Nephron progenitor cell (in vitro differentiated cells): ENCODE measurements at places on chromosomes 4 and X.

DNA sequence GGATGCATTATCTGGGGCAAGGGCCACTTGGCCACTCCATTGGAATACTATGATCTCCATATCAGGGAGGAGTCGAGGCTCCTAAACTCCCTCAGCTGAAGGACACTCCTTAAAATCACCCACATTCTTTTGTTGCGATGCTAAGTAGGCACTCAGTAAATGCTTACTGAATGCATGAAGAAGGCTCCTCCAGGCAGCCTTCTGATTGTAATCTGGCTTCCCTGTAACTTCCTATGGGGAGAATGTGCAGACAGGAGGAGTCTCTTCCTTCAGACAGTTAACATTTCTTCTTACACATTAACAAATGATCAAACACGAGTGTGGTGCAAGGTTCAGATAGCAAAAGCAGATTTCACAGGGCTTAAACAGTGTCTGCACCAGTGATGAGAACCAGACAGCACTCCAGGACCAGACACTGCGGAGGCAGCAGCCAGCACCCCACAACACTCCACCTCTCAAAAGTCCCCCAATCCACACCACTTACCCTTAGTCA, 21.4 kb upstream of the USO1 start:
- DNase-seq, result no peak
- H3K4me1 ChIP-seq, result peaks cover 6% of the 10 kb centered on the region
- no peaks in the 10 kb centered on the region for H3K27me3 ChIP-seq

DNA sequence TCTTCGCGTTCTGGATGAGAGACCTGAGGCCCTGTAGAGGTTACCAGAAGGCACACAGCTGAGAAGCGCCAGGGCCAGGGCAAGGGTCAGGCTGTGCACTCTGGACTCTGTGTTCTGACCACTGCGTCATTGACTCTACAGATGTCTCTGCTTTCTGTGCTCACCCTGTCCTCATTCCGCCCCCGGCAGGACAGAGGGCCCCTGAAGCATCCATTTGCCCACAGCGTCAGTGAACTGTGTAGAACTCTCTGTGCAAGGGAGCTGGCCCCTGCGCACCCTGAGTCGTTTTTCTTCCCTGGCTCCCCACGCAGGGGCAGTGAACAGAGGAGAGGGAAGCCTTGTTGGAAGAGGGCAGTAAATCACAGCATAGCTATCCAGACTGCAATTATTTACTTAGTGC, 6.1 kb upstream of the WAS start:
- H3K36me3 ChIP-seq, result no peaks in the 10 kb centered on the region
- peaks cover 32% of the 10 kb centered on the region for H3K4me1 ChIP-seq
- peaks cover 15% of the 10 kb centered on the region for H3K27me3 ChIP-seq
- H3K27ac ChIP-seq, result peak overlapping the region; percentile 98
- DNase-seq, result peak; percentile 47

DNA sequence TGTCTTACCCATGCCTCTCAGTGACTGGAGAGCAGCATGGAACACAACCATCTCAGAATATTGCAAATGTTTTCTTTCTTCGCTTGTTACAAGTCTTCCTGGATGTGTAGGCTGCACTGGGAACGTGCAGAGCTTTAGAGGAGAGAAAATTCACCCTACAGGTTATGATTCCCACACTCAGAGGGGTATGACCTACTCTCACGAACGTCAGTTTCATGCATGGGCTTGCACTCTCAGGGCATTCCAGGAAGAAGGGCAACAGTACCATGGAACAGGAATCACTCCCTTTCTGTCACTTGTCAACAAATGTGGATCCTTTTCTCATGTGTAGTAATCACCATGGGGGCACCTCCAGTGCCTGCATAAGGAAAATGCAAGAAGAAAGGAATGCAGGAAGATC, 75.8 kb downstream of the NBDY start:
- no peak overlapping the region for H3K27ac ChIP-seq
- peaks cover 3% of the 10 kb centered on the region for H3K27me3 ChIP-seq
- DNase-seq, result no peak
- peaks cover 43% of the 10 kb centered on the region for H3K36me3 ChIP-seq
- H3K4me3 ChIP-seq, result no peak overlapping the region

DNA sequence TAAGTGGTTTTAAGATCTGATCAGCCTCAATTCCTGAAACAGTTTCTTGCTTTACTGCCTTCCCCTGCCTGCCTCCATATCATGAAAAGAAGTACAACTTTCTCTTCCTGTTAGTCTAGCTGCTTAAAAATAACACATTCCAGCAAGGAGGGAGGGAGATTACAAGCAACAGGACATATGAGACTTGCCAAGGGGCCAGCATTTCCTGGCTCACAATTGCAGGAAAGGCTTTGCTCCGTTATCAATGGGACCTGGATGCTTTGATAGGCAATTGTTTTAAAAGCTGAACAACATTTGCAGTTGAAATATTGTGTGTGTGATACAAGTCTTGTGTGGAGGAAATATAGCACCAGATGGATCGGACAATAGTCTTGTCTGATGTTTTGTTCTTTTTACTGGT, 425.0 kb downstream of the FAT4 start:
- H3K27ac ChIP-seq, result peak overlapping the region; percentile 96
- H3K4me1 ChIP-seq, result peaks cover 30% of the 10 kb centered on the region
- no peak overlapping the region for H3K4me3 ChIP-seq
- no peaks in the 10 kb centered on the region for H3K27me3 ChIP-seq
- H3K36me3 ChIP-seq, result peaks cover 5% of the 10 kb centered on the region

DNA sequence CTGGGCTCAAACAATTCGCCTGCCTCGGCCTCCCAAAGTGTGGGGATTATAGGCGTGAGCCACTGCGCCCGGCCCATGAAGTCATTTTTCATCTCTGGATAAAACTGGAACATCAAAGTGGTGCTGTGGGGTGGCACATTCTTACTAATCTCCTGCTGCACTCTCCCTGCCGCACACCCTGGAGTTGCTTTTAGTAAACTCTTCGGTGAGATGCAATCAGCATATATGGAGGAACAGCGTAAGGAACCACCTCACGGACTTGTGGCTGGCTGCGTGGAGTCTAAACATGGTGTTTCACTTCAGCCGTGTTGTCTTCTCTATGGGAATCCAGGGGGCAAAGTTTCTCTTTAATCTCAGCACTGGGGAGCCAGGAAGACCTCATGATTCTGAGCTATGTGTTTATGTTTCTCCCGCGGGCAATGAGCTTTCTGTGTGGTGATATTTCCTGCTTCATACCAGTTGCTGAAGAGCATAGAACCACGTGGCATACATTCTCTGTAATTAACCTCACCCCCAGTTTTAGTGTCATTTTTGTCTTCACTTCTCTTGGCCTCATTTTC, 2.1 kb upstream of the RHOH start:
- H3K36me3 ChIP-seq, result no peaks in the 10 kb centered on the region
- peak overlapping the region; percentile 86 for H3K27ac ChIP-seq
- no peak for DNase-seq
- H3K4me1 ChIP-seq, result peaks cover 89% of the 10 kb centered on the region
- peaks cover 5% of the 10 kb centered on the region for H3K27me3 ChIP-seq

DNA sequence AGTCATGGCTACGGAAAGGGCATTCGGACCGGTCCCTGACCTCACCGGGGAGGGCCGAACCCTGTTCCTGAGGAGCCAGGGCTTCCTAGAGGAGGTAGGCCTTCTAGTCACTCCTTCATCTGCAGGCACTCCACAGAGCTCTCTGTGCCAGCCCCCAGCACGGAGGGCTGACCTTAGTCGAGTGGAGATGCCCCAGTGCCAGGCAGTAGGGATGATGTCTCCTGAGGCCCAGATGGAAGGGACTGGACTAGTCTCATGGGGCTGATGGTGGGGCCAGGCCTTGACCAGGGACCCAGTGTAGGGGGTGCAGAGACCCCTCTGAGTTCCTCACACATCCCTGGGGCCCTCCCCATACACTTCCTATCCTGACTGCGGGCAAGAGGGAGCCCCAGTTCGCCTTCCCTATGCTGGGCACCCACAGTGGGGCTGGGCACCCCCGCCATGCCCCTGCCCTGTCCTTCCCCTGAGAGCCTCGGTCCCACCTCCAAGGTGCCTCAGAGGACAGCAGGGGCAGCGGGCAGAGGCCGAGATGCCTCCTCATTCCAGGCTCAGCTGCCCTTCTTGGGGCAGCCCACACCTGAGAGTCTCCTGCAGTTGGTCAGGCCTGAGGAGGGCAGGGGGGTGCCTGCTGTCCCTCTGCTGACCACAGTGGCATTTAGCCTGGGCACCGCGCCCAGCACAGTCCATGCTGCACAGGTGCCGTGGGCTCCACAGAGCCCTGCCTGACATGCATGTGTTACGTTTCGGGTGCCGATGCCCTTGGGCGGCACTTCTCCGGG, 1.4 kb upstream of the MSANTD1 start:
- H3K4me1 ChIP-seq, result peaks cover 17% of the 10 kb centered on the region
- peaks cover 4% of the 10 kb centered on the region for H3K36me3 ChIP-seq
- no peak overlapping the region for H3K27ac ChIP-seq
- no peak for DNase-seq

GRCh38 chr4:123743848-123744247, 347.3 kb downstream of the SPRY1 start:
- no peak overlapping the region for H3K27ac ChIP-seq
- H3K27me3 ChIP-seq, result no peaks in the 10 kb centered on the region
- H3K4me1 ChIP-seq, result peaks cover 45% of the 10 kb centered on the region
- H3K4me3 ChIP-seq, result no peak overlapping the region
- H3K36me3 ChIP-seq, result peaks cover 6% of the 10 kb centered on the region

DNA sequence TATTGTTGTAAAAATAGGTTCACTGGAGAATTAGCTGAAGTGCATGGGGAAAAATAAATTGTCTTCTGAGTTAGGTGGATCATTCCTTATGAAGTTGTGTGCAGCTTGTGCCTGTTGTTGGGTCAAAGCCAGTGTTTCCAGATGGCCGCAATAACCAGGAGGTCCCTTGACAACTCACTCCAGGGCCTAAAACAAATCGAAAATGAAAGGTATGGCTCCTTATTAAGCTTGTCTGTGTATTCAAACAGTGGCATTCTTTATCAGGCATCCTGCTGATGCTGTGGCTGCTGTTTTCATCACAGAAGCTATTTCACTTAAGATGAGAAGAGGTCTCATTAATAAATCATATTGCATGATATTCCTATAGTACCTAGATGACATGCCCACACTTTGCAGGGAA, 80.2 kb downstream of the GRIA2 start:
- no peaks in the 10 kb centered on the region for H3K36me3 ChIP-seq
- DNase-seq, result no peak
- H3K27me3 ChIP-seq, result peaks cover 12% of the 10 kb centered on the region

DNA sequence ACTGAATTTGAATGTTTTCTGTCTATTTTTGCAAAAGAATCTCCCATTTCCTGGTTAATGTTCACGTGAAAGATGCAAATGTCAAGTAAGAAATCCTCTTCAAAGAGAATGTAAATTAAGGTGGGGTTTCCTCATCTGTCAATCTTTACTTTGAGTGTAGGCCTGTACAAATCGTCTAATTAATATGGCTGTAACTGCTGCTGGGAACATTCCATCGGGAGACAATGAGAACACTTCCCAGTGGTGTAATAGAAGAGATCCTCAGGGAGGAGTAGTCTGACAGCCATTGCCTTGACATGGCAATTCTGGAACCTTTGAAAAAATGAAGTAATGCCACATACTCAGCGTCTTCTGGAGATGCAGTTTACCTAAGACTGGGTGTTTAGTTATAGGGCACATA, 3.7 kb downstream of the EREG start:
- peaks cover 51% of the 10 kb centered on the region for H3K27me3 ChIP-seq
- no peak overlapping the region for H3K27ac ChIP-seq
- no peak for DNase-seq

GRCh38 chr4:21695141-21695540, 253.4 kb downstream of the KCNIP4 start:
- no peak for DNase-seq
- H3K27me3 ChIP-seq, result no peaks in the 10 kb centered on the region
- H3K27ac ChIP-seq, result no peak overlapping the region
- H3K36me3 ChIP-seq, result no peaks in the 10 kb centered on the region
- peaks cover 17% of the 10 kb centered on the region for H3K4me1 ChIP-seq

DNA sequence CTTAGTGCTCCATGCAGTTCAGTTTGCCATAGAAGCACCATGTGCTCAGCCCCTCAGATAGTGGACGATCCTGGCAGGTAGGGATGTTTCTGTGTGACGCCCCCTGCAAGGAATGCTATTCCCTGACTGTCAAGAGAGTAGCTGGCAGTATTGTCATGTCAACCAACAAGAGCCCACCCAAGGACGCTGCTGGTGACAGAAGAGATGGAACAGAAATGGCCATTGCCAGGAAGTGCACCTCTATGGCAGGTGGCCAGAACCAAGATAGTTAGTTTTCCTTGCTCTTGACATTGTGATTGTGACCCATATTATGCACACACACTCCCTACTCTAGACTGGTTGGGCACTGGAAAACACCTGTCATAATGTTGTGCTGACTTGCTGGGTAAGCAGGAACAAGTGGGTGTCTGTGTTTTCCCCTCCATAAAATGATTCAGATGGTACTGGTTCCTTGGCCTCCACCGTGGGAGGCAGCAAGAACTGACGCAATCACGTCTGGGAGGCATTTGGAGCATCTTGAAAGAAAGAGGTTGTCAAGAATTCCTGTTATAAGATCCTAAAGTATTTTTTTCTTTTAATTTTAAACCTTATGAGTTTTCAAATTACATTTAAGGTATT, 507.9 kb downstream of the MID1IP1 start:
- H3K4me3 ChIP-seq, result no peak overlapping the region
- H3K27me3 ChIP-seq, result peaks cover 14% of the 10 kb centered on the region
- DNase-seq, result no peak
- peaks cover 61% of the 10 kb centered on the region for H3K4me1 ChIP-seq

DNA sequence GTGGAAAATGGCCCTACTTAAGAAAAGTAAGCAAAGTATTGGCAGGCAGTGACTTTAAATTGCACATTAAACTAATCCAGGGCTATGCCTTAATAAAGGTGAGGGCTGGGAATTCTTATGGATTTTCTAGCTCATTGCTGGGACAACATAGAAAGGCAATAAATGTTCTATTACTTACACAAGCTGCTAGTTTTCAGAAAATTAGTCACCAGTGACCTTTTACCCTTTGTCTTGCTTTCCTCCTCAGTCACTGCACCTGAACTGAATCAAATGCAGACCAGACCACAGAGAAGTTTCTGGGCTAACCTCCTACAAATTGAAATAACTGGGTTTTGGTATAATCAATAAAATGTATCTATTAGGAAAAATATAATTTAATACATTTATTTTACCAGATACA, 694.4 kb upstream of the FAM241A start:
- no peak overlapping the region for H3K27ac ChIP-seq
- H3K27me3 ChIP-seq, result peaks cover 6% of the 10 kb centered on the region
- H3K4me3 ChIP-seq, result no peak overlapping the region
- DNase-seq, result no peak
- no peaks in the 10 kb centered on the region for H3K4me1 ChIP-seq
- no peaks in the 10 kb centered on the region for H3K36me3 ChIP-seq

- peaks cover 55% of the 10 kb centered on the region for H3K4me1 ChIP-seq
- peak overlapping the region; percentile 72 for H3K27ac ChIP-seq
These were observed 155.4 kb upstream of the FAM9B start for GRCh38 chrX:9189286-9189685.

DNA sequence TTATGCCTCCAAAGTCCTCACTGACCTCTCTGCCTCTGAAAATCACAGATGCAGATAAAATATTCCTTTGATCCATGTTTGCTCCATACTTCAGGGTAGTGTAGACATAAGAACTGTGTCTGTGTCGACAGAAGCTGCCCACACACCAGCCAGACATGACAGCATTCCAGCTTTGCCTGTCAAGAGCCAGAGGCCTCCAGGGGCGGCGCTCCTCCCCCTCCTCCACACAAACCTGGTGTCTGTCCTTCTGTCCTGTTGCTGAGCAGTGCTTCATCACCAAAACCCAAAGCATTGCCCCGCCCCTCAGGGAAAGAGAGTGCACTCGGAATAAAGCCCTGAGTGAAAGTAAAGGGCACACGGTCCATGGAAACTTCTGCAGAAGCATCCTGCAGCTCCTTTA, 379.4 kb downstream of the FBXW7 start:
- H3K27me3 ChIP-seq, result peaks cover 26% of the 10 kb centered on the region
- H3K27ac ChIP-seq, result no peak overlapping the region
- peaks cover 28% of the 10 kb centered on the region for H3K4me1 ChIP-seq
- no peak for DNase-seq
- no peak overlapping the region for H3K4me3 ChIP-seq
